ENCODE measurements at places on chromosomes 3 and 15.

DNA sequence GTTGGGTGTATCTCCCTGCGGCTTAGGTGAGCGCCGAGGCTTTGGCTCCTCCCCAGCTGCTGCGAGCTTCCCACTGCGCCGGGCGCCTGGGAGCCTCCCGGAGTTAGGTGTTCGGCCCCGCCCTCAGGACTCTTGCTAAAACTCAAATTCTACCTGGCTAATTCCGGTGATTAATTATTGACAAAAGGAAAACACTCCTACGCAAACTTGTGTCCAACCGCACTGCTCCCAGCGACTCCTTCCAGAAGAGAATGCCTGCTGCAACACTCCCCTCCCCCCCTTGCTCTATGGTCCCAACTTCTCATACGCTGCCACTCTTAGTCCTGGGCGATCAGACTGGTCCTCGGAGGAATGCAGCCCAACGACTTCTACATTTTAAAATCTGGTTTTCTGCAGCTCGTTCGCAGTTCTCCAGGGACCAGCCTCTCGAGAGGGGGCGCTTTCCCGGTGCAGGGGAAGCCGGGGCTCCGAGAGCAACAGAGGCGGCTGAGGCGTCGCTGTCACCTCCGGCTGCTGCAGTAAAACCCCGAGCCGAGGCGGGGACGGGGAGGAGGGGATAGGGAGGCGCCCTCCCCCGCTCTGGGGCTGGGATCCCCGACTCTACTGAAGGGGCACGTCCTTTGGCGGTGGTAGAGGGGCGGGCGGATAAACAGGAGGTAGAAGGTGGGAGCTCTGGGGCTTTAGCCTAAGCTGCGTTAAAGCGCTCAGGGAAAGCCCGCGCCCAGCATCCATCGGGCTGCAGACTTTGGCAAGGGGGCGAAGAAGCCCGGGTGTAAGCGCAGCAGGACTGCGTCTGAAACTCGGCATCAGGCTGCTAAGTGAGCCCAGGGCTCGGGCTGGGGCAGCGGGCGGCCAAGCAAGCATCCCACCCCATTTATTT lies at the start of gene SPTSSB:
Gene SPTSSB, minus strand, starts transcription at position 77 of the 880 bp plus-strand sequence. CDS start 25,194 bp downstream, outside the sequence.
- peak; percentile 63 for DNase-seq

- no peak for DNase-seq
Observed at GRCh38 chr3:140077406-140077805, 142.4 kb downstream of the CLSTN2 start.

DNA sequence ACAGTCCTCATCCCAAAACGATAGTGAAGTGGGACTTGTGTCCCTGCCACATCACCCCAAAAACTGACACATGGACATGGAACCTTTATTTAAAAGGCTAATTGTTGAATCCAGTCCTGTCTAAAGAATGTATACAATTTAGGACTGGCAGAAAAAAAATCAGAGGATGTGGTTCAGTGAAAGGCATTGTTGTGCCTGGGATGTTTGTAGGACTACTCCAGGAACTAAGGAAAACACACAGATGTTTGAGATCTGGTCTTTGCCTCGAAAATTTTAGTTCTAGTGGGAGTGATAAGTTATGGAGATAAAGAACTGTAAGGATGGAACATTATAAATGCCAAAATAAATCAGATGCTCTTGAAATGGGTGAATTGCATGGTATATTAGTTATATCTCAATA lies 27.2 kb downstream of the VGLL4 start:
- DNase-seq, result no peak

DNA sequence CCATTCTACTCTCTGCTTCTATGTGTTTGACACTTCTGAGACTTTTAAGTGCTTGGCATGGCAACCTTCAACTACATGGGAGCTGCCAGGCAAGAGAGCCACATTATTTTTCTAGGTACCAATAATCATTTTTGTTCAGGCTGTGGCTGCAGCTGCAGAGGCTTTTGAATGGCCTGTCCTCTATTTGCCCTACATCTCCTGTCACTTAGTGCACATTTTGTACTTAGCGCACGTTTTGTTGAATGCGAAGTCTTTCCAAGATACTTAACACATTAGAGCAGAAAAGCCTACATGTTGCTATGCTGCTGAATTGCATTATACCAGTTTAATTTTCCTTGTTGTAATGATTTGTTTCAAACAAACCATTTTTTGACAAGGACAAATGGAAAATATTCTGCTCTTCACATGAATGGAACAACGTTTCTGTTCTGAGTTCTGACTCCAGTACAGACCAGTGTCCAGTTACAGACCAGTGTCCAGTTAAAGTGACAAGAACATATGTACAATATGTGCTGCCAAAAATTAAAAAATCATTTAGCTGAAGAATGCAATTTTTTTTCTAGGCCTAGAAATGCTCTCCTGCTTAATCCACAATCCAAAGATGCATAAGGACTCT lies 113.9 kb downstream of the ABI3BP start:
- no peak for DNase-seq

GRCh38 chr3:20080956-20081554 lies 40.8 kb downstream of the KAT2B start:
- peak; percentile 15 for DNase-seq

- no peak for DNase-seq
Observed at GRCh38 chr3:30183421-30183820, 423.0 kb upstream of the TGFBR2 start.

- no peak for DNase-seq
Observed at GRCh38 chr15:70672081-70672480, 91.3 kb downstream of the UACA start.

GRCh38 chr3:54123003-54123775 lies 837 bp downstream of the CACNA2D3 start:
- no peak for DNase-seq

- DNase-seq, result no peak
Observed at GRCh38 chr3:45597581-45597980, 3.0 kb downstream of the LIMD1 start.

DNA sequence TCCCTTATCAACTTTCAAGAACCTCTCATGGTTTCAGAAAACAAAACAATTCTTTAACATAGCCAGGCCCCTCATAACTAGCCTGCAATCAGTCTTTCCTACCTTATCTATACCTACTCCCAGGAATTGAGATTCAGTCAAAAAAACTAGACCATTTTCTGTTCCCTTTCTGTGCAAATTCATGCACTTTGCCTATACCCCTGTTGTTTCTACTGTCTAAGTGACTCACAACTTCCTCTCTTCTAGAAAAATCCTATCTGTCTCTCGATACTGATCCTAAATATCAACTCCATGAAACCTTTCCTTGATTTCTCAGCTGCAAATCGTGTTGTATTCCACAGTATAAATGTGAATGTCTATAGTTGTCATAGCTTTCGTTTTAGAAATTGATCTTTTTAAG lies 10.9 kb upstream of the IL1RAP start:
- no peak for DNase-seq

DNA sequence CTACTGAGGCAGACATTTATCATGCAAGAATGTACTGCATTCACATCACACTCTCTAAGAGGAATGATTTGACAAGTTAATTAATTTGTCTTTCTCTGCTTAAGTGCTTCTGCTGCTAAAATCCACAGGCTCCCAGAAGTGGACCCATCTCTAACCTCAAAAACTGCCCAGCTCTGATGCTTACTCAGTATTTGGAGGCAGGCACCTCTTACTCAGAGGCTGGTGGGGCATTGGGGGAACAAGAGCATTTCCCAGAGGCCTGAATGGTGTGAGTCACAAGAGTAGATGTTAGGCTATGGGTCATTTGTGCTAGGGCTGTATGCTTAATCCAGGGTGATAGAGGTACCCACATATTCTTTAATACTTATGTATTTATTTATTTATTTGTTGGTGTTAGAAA lies 34.4 kb upstream of the HCN4 start:
- DNase-seq, result no peak

DNA sequence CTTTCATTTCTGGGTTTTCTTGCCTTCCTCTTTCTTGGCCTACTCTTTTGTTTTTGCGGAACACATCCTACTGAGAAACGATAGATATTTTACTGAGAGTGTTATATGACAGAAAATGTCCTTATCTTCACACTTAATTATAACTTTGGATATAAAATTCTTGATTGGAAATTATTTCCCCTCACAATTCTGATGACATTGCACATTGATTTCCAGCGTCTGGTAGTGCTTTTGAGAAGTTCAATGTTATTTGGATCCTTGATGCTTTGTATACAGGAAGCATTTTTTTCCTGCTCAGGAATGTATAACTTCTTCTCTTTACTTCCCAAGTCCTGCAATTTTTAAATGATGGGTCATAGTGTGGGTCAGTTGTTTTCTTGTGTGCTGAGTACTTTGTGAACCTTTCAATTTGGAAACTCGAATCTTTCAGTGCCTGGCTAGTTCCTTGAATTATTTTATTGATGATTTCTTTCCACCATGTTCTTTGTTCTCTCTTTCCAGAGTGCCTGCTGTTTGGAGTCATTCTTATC lies 183.9 kb downstream of the PDCD6IP start:
- no peak for DNase-seq

DNA sequence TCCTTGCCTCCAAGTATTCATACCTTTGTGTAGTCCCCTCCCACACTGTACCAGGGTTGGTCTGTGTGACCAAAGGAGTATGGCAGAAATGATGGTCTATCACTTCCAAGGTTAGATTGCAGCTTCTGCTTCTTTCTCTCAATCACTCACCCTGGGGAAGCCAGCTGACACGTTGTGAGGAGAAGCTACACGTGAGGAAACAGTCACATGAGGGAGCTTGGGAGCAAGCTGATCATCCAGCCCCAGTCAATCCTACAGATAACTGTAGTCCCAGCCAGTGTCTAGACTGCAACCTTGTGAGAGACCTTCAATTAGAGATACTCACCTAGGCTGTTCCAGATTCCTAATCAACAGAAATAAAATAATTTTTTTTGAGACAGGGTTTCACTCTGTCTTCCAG lies 6.2 kb upstream of the ZNF774 start:
- no peak for DNase-seq

DNA sequence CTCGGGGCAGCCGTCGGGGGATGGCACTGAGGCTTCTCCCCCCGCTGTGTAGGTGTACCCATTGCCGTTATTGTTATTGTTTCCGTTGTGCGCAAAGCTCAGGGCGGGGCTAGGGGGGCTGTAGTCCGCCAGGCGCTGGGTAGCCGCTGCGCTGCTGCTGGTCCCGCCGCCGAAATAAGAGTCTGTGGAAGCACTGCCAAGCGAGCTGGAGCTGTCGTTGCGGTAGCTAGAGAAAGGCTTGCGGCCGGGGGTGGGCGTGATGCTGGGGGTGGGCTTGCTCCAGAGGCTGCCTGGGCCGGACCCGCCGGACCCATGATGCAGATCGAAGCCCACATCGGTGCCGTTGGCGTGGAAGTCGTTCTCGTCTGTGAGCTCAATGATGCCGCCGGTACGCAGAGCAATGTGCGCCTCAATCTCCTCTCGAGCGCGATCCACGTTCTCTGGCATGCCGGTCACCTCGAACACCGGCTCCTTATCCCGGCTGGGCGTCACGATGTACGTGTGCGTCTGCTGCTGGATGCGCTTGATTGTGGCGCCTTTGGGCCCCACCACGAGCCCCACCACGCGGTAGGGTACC lies 1.9 kb downstream of the MEX3B start:
- peak; percentile 35 for DNase-seq

DNA sequence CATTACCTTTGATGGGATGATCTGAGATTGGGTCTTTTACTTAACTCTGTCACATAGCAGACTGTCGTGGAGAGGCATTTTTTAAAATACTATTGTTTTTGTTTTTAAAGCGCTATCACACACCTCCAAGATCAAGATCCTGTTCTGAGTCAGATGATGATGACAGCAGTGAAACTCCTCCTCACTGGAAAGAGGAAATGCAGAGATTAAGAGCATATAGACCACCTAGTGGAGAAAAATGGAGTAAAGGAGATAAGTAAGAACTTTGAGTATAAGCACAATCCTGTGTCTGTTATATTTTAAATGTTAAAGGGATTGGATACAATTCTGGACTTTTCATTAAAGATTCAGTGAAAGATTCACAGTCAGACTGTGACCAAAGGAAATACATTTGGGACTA lies 18.4 kb upstream of the ZBTB47 start:
- DNase-seq, result no peak

DNA sequence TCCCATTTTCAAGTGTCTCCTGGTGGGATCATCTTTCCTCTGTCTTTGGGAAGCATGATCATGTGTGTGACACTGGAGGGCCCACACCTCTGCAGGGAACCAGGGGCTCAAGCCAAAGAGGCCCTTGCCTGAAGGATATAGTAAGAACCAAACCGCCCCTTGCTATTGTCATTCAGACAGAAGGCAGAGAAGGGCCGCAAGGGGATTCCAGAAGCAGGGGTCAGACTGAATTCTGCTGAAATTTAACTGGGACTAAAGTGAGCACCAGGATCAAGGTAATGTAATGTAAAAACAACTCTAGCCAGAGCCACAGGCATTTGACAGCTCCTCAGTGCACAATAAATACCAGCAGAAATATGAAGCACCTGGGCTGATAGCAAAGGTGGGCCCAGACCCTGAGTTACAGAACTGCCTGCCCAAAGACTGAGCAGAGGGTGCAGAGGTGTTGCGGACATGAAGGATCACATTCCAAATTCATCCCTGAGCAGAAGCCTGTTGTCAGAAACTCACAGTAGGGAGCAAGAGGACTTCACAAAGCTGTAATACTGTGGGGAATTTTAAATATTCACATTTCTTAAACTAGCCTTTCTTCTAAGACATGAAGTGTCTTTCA lies 46.0 kb upstream of the RASGRF1 start:
- no peak for DNase-seq

DNA sequence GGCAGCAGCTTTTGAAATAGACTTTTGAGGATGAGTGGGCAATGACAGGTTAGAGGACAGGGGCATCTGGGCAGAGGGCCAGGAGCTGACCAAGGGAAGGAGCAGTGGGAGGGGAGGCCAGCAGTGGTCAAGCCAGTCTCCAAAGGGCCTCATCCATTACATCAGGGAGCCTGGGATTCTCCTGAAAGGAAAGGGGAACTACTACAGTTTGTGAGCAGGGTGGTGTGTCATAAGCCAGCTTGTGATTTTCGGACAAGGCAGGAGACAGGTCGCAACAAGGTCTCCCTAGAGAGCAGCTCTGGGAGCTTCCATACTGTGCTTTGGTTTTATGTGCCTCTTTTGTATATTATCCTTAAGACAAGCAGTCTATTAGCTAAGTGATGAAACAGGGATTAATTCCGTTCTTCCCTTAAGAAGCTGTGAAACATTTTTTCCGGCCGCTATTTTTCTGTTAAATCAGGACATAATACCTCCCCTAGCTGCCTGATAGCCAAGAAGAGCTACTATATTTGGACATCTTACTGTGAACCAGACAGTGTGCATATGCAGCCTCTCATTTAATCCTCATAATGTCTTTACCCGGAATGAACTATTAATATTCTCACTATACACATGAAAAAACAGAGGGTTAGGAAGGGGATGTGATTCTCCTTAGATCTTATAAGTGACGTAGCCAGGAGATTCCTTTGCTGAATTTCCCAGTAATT lies 46.4 kb downstream of the C2CD4B start:
- DNase-seq, result no peak

GRCh38 chr15:98524838-98525660 lies 123.3 kb upstream of the IGF1R start:
- DNase-seq, result no peak

GRCh38 chr3:96434651-96435050 lies 379.7 kb upstream of the EPHA6 start:
- no peak for DNase-seq

- DNase-seq, result no peak
Observed at GRCh38 chr3:192929755-192930547, 12.3 kb upstream of the MB21D2 start.

DNA sequence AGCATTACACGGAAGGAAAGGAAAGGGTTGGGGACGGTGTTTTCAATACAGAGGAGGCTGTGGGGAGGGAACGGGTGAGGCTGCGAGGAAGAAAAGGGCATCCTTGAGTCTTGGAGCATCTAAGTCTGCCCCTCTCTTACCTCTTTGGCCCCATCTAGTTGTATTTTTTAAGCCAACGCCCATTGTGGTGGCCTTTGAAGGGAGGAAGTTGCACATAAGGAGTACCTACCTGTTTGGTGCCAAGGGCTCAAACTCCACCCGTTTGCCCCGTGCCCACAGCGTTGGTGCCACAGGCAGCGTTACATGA lies 146.1 kb upstream of the UMPS start:
- no peak for DNase-seq
